Fibroblast of villous mesenchyme (primary cell): ENCODE measurements at places on chromosomes 16 and 17.

DNA sequence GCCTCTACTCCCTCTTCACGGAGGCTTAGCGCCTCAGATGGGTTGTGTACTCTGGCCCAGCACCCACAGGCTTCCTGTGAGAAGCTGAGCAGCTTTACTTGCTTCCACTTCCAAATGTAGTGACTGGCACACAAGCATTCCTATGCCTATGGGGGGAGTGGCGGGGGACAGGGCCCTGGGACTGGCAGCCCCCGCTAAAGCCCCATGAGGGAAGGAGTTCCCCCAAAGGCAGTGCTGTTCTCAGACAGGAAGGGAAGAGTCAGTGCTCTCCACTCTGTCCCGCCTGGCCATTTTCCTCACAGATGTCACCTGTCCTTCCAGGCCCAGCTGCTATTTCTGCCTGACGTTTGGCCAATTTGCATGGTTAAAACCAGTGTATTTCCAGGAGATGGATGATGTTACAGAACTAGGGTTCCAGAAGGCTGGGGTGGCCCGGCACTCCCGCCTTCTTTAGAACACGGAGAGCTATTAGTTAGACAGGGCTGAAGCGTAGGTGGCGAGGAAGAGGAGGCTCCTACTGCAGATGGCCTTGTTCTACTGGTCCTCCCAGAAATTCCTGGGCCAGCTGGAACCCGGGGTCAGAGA is 83.9 kb upstream of the FBXO47 start:
- DNase-seq: no peak

DNA sequence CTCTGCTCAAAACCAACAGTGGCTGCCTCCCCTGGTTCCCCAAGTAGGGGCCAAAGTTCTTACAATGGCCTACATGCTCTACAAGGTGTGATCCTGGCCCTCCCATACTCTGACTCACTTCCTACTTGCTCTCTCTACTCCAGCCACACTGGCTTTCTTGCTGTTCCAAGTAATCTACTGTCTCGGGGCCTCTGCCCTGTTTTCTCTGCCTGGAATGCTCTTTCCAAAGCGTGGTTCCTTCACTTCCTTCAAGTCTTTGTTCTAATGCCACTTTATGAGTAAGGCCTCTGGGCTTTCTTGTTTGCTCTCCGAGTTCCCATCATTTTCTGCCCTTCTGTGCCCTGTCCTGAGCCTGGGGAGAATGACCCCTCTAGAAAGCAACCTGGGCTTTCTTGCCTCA is 4.1 kb upstream of the CDH3 start:
- DNase-seq: no peak

GRCh38 chr17:50346313-50347116 is 589 bp downstream of the XYLT2 start:
- peak; percentile 29 for DNase-seq

DNA sequence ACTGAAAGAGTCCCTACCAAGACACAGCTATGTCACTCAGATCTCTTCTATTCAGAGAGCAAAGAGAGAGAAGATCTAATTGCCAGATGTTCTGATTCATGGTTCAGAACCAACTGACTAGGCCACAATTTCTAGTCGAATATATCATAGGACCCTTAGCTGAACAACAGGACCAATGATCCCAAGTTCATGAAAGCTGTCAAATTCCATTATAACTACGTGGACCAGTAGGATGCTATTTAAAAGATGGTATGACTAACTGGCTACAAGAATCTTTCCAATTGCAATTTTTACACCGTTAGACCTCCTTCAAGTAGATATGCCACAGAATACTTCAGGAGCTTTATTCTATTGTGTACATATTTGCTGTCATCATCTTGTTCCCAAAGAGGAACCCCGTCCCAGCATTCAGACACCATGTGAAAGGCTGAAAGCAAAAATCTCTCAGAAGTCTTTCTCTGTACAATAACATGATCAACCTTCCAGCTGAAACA is 26.0 kb downstream of the DCUN1D3 start:
- DNase-seq: no peak

DNA sequence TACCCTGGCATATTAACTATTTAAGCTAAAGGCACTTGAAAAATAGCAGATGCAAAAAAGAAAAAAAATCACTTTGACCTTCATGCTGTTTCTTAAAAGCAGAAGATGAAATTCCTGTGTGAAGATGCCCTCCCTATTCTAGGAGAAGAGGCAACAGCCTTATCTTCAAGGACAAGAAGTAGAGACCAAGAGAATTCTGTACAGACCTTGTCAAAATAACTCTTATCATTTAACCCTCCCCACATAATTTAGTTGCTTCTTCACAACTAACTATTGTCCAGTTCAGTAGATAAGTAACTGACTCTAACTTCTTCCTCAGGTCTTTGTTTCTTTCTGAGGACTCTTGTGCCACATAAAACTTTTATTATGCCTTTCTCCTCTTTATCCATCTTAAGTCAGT is 72.0 kb upstream of the MARCHF10 start:
- DNase-seq: no peak

DNA sequence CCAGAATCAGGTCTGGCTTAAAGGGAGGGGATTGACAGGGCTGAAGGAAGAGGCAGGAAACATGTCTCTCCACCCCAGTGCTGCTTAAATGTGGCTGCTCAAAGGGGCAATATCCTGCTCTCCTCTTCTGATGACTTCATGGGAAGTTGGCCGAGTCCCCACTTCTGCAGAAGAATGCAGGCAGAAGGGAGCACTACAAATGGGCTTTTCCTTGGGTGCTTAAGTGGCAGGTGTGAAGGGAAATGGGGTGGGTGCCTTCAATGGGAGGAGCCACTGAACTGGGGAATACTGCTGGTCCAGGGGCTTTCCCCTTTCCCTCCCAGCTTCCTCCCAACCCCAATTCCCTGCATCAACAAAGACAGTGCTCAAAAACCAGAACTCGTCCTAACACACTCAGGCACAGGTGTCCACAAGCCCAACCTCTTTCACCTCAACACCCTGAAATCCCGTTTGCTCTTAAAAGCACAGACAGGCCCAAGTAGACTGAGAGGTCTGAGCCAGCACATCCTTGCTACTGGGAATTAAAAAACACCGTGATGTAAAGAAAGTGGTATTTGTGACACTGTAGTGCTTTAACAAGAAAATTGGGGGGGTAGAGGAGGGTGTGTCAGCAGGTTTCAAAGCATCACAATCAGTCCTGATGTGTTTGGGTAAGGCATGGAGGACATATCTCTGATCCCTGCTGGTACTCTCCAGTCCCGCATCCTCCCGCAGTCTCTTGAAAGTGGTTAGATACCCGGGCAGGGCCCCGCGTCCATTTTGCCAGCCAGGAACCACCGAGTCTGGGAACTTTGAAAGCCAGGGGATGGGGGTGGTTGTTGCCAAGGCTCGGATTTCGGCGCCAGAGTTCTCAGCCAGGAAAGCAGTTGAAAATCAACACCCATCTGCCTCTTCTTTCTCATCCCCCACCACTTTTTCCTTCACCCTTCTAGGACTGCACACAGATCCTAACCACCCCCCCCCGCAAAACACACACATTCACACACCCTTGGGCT is 1.6 kb downstream of the CA10 start:
- DNase-seq: no peak
